ENCODE measurements at places on chromosomes 6 and 20.

GRCh38 chr6:134574491-134574890 lies 256.6 kb upstream of the SGK1 start:
- DNase-seq = no peak

- DNase-seq = no peak
Observed at GRCh38 chr6:27066802-27067201, 180.7 kb upstream of the PRSS16 start.

DNA sequence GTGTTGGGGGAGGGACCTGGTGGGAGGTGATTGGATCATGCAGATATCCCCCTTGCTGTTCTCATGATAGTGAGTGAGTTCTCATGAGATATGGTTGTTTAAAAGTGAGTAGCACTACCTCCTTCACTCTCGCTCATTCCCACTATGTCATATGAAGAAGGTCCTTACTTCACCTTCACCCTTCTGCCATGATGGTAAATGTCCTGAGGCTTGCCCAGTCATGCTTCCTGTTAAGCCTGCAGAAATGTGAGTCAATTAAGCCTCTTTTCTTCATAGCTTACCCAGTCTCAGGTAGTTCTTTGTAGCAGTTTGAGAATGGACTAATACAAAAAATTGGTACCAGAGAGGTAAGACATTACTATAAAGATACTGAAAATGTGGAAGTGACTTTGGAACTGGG lies 425.9 kb downstream of the HTR1B start:
- no peak for DNase-seq

GRCh38 chr20:43728686-43729255 lies 2.0 kb upstream of the GTSF1L start:
- DNase-seq = no peak

DNA sequence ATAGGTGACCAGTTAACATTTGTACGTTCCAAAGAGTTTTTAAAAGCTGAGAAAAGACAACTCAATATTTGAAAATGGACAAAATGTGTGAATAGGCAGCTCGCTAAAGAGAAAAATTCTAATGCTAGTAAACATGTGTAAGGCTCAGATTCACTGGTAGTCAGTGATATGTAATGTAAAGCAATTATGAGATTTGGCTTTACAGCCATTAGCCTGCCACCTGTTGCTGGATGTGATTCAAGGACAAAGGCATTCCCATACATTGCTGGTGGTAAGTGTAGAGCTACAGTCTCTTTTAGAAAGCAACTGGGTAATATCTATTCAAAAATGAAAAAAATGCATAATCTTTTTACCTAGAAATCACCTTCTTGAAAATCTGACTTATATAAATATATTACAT lies 114.3 kb downstream of the COL19A1 start:
- DNase-seq = no peak

- DNase-seq = no peak
Observed at GRCh38 chr6:167764215-167764614, 62.5 kb upstream of the AFDN start.

DNA sequence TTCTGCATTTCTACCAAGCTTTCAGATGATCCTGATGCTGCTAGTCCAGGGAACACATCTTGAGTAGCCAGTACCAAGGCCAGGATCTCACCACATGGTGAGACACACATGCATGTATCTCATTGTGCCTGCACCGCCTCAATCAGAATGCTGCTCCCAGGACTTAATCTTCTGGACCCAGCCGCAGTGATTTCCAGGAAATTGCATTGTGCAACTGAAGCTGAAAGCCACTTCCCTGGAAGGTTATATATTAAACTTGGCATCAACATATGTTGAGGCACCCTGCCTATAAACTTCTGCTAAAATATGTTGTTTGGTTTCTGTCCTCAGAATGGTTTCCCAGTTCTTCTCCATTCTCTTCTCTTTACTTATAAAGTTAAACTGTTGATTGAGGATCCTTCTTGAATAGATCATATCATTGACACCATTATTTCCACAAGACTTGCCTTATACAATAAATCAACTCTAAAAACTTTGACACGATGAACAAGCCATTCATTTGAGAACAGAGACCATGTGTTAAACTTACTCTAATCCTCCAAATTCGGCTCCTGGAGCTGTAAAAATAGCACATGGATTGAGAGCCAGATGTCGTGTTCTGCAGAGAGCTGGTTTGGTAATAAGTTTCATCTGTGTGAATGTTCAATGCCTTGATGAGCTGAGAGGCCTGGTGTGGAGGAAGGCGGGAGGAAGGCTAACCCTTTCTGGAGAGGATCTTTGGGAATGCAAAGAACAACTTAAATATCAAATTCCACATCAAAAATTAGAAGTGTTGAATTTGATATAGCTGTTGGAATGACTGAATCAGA lies 65.0 kb upstream of the PCSK2 start:
- no peak for DNase-seq

DNA sequence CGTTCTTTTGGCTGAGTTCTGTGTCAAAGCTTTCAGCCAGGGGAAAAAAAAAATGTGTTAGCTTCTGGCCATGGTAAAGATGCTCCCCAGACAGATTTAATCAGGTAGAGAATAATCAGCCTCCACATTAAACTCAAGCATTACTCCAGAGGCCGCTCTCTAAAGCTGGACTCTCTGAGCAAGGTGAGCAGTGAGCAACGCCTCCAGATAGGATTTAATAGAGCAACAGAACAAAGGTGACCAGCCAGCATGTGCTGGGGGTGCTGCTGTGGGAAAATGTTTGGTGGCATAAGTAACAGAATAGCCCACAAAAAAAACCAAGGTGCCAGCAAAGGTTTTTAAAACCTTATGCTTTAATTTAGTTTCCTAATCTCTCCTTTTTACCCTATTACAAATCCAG lies 103.5 kb upstream of the TRAF3IP2 start:
- DNase-seq = no peak

- no peak for DNase-seq
Observed at GRCh38 chr6:166655251-166655650, 28.2 kb upstream of the RPS6KA2 start.

DNA sequence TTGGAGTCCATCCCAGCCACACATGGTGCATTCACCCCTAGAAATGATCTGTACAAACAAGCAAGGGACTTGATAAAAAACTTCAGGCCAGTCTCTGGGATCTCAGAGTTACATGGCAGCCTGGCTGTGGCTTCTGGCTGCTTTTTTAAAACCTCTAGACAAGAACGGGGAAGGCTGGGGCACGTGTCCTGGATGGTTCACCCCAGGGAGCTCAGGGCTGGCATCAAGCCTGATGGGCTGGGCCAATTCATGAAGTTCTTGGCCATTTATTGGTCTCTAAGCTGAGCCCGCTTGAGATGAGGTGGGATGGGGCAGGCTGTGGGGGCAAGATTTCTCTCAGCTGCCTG lies 10.4 kb upstream of the ZFAND3 start:
- DNase-seq = no peak

DNA sequence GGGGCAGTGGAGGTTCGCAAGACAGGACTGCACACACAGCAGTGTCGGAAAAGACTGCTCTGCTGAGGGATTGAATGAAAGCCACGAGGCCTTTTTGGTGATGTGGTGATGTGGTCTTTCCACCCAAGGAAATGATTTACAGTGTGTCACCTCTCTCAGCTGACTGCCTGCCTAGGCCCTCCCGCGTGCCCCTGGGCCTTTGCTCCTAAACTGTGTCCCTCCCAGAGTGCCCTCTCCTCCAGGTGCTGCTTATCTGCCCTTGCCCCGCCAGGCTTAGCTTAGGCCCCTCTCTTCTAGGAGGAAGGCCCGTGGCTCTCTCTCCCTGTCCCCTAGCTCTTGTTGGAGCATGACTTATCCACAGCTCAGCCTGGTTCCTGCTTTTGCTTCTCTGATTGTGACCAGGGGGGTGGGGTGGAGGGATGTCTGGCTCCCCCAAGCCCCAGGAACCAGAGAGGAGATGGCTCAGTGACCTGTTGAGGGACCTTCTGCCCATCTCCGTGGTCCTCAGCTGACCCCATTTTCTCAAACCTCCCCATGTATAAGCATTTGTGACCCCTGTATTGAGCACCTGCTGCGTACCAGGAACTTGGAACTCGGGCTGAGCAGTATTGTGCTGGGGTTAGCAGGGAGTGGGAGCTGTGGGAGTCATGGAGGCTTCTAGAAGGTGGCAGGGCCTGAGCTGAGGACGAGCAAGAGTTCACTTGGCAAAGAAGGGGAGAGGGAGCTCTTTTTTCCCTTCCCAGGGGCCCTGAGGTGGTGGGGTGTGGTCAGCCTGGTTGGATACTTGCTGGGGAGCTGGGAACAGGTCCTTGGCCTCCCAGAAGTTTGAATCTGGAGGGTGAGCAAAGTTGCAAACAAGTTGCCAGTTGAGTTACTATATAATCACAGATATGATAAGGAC lies 2.2 kb downstream of the SRC start:
- no peak for DNase-seq

DNA sequence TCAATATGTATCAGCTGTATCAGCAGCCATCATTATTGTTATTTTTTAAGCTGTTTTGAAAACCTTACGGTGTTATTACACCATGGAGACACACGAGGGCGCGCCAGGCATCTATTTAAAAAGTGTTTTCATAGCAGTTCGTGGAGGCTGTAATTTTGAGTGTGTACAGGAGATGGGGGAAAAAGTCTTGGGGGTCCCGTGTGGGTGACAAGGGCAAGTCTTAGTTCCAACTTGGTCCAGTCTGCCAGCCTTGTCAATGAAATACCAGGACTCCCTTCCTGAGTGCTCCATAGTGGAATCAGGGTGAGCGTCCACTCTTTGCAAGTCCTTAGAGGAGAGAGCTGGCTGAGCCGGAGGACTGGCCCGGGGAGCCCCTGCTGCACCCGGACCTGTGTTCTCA lies 43.3 kb downstream of the SLC2A10 start:
- DNase-seq = peak; percentile 26

GRCh38 chr6:51322505-51322904 lies 503.8 kb downstream of the TFAP2B start:
- DNase-seq = no peak

GRCh38 chr6:157157258-157157657 lies 166.1 kb downstream of the TMEM242 start:
- DNase-seq = no peak

DNA sequence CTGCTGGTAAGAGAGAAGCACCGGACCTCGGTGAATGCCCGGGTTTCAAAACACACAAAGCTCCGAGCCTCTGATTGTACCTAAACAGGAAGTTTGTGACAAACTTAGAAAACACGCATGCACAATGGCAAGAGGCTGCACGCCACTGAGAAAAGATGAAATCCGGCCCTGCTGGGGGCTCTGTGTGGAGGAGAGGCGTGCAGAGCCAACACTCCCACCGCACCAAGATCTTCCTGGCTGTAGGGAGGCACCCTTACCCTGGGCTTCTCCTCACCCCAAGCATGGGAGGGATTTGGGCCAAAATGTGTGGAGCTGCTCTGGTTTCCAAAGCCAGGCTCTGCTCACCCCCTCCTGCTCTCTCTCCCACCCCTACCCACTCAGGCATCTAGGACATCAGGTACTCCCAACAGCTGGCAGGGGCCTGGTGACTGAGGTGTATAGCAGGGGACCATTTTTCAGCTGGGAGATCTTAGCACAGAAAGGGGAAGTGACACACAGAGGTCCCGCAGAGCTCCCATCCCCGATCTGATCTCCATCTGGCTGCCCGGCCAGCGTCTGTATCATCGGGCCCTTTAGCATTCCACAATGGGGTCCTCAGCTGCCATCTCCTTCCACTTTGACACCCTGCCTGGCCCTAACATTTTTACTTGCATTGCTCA lies 84.2 kb downstream of the TRERF1 start:
- no peak for DNase-seq

DNA sequence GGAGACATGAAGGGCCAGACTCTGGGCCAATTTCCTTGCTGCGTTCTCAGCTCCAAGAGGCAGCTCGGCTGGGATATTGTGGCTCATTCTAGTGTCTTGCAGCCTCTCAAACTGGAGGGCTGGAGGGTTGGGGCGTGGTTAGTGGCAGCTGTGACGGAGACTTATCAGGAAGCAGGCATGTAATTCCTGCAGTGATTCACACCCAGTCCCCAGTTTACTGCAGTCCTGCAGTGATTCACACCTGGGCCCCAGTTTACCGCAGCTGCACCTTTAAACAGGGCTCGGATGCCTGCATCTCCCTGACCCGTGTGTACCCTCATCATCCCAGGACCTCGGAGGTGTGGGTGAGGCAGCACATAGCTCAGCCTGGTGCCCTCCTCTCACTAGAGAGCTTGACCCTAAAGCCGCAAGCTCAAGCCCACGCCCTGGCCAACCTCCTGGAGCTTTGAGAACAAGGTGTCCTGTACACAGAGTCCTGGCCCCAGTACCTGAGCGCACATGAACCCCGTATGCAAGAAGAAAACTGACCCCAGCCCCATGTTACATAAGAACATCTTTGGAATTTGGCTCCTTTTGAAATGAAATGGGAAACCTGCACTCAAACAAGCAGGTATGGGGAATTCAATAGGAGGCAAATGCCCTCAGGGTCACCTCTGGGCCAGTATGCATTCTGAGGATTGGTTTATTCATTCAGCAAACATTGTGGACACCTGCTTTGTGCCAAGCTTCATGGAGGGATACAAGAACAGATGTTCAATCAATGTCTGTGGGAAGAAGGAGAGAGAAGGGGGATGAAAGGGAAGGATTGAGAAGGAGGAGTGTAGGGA lies 55.3 kb upstream of the FAM83D start:
- no peak for DNase-seq

- DNase-seq = no peak
Observed at GRCh38 chr6:136762022-136762975, 30.0 kb downstream of the MAP3K5 start.

GRCh38 chr6:109263873-109264700 lies 118.2 kb downstream of the CD164 start:
- DNase-seq = no peak

DNA sequence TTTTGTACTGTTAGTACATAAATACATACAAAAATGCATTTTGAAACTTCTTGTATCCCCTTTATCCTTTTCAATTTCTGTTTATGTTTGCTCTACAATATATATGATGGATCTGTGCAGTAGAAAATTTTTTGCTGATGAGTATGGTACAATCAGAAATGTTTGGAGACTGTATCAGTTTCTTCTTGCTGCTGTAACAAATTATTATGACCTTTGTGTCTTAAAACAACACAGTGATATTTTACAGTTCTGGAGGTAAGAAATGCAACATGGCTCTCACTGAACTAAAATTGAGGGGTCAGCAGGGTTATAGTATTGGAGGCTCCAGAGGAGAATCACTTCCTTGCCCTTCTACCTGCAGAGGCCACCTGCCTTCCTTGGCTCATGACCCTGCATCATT lies 184.4 kb downstream of the EYA2 start:
- DNase-seq = no peak

DNA sequence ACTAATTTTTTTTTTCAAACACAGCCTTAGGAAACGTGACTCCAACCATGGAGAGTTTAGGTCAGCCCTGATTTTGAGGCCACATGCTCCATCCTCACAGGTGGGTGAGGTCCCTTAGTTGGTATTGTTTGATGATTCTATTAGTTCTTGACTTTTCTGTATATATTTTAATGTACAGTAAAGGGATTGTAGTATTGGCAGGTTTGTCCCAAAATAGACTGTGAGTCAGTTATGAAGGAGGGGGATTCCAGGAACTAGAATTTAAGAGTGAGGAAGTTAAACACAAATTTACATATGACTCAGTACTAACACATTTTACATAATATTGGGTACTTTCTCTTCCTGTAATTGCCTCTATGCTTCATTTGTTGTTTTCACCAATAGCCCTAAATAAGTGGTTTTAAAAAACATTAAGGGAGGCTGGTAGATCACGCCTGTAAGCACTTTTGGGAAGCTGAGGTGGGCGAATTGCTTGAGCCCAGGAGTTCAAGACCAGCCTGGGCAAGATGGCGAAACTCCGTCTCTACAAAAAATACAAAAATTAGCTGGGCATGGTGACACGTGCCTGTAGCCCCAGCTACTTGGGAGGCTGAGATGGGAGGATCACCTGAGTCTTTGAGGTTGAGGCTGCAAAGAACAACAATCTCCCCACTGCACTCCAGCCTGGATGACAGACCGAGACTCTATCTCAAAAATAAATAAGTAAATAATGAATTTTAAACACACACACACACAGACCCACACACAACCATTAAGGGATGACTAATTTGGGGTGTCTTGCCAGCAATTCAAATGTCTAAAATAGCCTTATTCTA lies 81.8 kb downstream of the SGK1 start:
- DNase-seq = no peak
